ENCODE measurements at places on chromosomes 1 and 21.

DNA sequence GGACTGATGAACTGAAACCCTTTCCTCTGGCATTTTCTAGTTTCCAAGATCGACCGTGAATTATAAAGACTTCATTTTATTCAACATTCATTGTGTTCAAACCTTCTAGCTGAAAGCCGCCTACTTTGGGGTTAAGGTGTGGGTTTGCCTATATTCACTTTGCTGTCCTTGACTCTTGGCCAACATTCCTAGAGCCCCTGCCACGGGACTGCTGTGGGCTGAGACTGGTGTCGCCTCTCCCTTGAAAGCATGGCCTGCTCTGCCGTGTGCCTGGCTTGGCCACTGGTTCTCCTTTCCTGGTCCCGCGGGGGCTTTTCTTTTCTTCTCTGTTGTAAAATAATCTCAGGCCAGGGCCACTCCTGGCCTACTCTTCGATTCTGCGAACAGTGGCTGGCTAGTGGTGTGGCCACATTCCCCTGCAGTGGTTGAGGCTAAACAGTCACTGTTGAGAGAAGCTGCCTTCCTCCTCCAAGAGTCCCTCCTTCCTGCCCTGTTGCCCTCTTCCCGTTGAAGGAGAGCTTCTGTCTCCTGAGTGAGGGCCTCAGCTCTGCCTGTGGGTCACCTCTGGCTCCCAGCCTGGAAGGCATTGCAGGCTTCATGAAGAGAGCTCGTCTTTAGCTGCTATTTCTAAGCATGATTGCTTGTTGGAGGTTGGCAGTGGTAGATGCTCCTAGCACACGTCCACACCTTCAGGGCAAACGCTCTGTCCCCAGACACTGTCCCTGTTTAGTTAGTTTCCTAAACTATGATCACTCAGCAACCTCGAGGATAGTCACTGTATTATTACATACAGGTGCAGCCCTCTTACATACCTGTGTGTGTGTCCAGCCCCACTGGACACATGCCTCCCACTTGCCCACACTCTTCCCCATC, 80.5 kb downstream of the GALNT2 start:
- no peak for DNase-seq

GRCh38 chr1:56297904-56298303, 281.5 kb downstream of the PLPP3 start:
- DNase-seq = no peak

GRCh38 chr1:217867446-217867995, 236.4 kb downstream of the SPATA17 start:
- no peak for DNase-seq

DNA sequence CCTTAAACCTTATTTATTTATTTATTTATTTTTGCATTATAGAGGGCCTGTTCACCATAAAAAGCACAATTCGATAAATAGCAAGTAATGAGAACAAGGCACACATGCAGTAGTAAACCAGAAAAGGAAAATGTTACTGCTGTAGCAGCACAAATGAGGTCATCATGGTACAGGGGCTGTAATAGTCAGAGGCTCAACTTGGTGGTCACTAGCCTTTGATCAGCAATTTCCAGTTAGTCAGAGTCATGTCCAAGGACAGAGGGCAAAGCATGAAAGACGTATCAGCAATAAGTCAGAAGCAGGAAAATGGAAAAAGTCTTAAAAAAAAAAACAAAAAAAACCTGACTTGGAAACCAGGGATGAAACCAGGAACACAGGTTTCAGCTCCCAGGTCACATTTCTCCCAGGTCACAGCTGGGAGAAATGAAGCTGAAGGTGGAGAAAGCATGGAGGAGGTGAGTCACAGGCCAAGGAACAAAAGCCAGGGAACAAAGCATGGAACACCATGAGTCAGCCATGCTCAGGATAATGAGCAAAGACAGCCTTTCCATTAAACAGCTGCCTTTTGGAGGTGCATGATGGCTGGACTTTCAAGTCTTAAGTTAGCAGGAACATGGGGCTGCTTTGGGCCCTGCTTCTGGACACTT, 556.3 kb downstream of the LTN1 start:
- peak; percentile 72 for DNase-seq

- peak; percentile 57 for DNase-seq
Observed at GRCh38 chr1:198606020-198606438, 32.8 kb upstream of the PTPRC start.

GRCh38 chr1:87436534-87436933, 107.9 kb downstream of the LMO4 start:
- DNase-seq = no peak

DNA sequence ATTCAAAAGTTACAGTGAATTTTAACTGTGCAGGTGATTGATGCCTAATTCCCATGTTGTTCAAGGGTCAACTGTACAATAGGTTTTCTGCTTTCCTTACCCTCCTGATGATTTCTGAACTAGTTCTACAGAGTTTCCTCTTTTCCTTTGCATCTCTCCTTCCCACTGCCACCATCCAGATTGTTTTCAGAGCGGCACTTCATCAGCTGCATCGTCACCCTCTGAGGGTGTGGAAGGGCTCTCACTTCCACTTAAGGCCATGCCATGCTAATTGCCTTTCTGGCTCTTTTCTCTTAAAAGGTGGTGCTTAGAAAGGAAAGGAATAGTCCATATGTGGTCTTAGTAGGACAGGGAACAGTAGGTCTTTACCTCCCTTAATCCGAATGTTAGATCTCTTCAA, 39.1 kb downstream of the DISC1 start:
- no peak for DNase-seq

GRCh38 chr21:44881198-44881872, 7.8 kb upstream of the PTTG1IP start:
- peak; percentile 80 for DNase-seq

- DNase-seq = no peak
Observed at GRCh38 chr1:169027607-169028320, 78.7 kb upstream of the ATP1B1 start.

DNA sequence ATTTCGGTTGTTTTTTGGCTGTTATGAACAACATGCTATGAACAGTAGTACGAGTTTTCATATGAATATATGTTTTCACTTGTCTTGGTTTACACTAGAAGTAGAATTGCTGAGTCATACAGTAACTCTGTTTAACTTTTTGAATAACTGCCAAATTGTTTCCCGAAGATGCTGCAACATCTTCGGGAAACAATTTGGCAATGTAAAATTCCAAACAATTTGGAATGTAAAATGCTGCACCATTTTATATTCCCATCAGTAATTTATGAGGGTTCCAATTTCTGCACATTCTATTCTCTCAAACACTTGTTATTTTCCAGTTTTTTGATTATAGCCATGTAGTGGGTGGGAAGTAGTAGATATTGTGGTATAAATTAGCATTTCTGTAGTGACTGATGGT, 11.6 kb downstream of the PCBP3 start:
- peak; percentile 21 for DNase-seq

Data from ELR (cell line).